ENCODE measurements at places on chromosomes 16 and 17.

GRCh38 chr17:28141773-28142172, 99.3 kb downstream of the NLK start:
- no peak for DNase-seq

GRCh38 chr16:87366288-87366687, 17.3 kb downstream of the FBXO31 start:
- no peak for DNase-seq

- DNase-seq: peak; percentile 12
Observed at GRCh38 chr16:74950511-74950910, 34.4 kb downstream of the WDR59 start.

DNA sequence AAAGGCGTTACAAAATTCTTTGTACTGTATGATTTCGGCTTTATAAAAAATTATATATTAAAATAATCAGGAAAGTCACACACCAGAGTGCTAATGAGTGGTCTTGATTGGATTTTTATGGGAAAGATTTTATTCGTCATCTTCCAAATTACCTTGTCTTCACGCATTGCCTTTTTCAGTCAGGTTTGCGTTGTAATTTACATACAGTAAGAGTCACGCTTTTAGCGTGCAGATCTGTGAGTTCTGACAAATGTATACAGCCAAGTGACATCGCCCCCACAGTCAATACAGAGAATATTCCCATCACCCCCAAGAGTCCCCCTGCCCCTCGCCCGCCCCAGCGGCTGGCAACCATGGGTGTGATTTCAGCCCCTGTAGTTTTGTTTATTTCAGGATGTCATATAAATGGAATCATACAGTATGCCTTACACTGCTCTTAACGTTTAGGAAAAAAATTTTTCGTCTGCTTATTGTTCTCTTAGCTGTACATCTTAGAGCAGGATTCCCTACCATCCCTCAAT, 157.7 kb downstream of the CMIP start:
- DNase-seq: no peak

GRCh38 chr17:15422392-15422965, 44.9 kb downstream of the CDRT4 start:
- no peak for DNase-seq

DNA sequence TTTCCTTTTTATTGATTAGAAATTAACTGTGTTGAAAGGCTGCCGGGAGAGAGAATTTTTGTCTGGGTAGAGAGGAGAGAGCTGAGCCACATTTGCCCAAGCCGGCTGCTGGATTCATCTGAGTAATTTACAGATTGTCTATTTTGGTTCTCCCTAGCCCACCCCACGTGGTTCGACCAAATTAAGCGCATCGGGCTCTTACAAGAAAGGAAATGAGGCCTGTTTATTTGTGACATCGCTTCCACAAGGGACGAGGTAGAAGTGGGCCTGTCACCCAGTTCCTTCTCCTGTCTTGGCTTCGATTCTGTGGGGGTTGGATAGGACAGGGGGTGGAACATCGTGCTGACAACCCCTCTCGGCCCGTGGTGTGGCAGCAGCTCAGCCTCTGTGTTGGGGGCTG, 42.9 kb downstream of the SYT17 start:
- DNase-seq: no peak

DNA sequence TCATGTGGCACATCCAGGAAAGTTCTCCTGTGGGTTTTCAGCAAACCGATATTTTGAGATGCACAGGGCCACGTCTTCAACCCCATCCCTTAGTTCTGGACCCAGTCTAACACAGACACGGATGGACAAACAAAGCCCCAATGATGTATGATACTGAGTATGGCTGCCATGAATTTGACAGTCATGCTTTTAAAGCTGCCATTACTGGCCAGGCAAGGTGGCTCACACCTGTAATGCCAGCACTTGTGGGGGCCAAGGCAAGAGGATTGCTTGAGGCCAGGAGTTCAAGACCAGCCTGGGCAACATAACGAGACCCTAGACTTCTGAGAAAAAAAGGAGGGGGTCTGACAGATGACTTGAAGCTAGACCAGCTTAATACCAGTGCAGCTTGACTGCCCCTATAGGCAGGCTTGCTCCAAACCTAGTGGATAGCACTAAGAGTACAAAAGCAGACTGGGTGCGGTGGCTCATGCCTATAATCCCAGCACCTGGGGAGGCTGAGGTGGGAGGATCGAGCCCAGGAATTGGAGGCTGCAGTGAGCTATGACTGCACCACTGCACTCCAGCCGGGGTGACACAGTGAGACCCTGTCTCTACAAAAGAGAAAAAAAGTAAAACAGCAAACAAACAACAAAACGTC, 10.8 kb upstream of the ZNF629 start:
- DNase-seq: no peak

GRCh38 chr16:73408716-73409115, 360.8 kb upstream of the ZFHX3 start:
- DNase-seq: no peak

GRCh38 chr16:66977341-66978113, 10.9 kb upstream of the CES4A start:
- peak; percentile 65 for DNase-seq

DNA sequence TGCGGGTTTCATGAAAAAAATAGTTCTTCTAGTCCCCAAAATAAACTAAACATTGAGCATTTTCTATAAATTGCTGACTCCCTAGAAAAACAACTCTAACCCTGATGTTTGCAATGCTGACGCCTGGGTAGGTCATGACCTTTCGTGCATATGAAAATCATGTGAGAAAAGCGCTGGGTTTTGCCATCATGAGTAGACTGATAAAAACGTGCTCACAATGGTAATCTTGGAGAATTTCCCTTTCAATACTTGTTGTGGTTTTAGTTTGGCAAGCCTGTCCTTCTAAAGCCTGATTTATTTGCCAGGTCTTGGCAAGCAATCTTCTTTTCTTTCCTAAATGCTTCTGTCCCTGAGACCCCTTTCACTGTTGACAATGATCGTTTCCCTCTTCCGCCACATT, 4.0 kb upstream of the CLEC10A start:
- DNase-seq: no peak

- no peak for DNase-seq
Observed at GRCh38 chr17:51794466-51794865, 364.0 kb downstream of the CA10 start.

GRCh38 chr16:65994291-65994690, 372.2 kb upstream of the CDH5 start:
- no peak for DNase-seq

DNA sequence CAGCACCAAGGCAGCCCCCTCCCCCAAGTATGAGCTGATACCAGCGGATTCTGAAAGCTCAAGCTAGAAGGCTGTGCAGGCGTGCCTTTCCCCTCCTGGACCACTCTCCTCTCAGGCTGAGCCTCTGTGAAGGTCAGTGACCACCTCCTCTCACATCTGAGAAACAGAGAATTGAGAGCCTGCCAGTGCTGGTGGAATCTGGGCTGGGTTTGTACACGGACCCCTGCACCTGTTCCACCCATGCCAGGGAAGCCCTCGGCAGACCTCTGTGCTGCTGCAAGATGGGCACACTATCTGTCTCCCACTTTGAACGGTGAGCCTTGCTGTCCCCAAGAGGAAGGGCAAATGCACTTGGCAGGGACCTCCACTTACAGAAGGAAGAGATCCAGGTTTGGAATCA, 54.7 kb upstream of the SDK2 start:
- DNase-seq: no peak

DNA sequence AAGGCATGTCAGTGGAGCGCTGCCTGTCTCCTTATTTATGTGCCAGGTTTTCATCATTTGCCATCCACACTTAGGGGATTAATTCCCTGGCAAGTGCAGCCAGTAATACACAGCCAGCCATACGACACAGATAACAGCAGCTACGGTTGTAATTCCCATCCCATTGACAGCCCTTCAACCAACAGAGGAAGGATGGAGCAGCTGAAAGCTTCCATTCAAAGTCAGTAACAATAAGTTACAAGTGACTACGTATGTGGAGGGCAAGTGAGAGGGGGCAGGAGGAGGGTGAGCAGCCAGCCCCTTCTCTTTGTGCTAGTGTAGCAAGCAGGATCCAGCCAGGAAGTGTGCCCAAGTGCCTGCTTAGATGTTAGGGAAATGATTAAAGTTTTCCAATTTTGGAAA, 53.8 kb upstream of the LYRM9 start:
- no peak for DNase-seq

- DNase-seq: peak; percentile 72
Observed at GRCh38 chr16:82011199-82011641, at the start of gene SDR42E1. Gene SDR42E1, minus strand, starts transcription at chr16:82011470. Its CDS starts 10,612 bp downstream, at chr16:82000858.

DNA sequence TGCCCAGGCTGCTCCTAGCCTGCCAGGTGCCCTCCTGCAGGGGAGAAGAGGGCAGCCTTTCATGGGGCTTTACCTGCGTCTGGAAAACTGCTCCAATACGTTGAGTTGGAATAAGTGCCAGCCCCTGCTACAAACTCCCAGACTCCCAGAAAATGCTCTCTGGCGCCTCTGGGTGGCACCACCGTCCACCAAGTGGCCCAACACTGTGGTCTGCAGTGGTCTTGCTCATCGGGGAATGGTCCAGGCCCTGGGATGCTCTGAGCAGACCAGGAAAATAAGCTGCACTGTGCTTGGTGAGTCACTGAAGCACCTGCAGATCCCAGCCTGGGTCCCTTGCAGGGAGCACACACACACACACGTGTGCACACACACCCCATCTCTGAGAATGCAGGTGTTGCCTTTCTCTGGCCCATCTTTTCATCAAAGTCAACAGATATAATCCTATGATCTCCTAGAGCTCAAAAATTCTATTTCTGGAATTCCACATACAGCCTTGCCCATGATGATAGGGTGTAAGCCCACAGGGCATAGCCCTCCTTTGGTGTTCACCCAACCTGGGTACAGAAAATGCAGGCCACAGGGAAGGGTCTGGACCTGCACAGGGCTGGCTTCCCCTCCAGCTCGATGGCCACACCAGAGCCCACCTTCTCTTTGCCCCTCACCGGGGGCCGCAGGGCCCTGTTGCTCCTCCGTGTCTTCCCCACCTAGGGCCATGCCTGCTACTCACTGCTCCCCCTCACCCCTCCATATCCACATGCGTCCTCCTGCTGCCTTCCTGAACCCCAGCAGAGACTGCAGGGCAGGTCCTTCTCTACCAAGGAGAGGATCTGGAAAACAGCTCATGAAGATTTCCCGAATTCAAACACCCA, 20.5 kb downstream of the CDIP1 start:
- peak; percentile 30 for DNase-seq

GRCh38 chr17:50918933-50919296, 52.8 kb upstream of the TOB1 start:
- no peak for DNase-seq

GRCh38 chr17:29358416-29358815, 31.7 kb upstream of the TAOK1 start:
- DNase-seq: no peak

- no peak for DNase-seq
Observed at GRCh38 chr16:57252148-57252721, 7.2 kb downstream of the ARL2BP start.

DNA sequence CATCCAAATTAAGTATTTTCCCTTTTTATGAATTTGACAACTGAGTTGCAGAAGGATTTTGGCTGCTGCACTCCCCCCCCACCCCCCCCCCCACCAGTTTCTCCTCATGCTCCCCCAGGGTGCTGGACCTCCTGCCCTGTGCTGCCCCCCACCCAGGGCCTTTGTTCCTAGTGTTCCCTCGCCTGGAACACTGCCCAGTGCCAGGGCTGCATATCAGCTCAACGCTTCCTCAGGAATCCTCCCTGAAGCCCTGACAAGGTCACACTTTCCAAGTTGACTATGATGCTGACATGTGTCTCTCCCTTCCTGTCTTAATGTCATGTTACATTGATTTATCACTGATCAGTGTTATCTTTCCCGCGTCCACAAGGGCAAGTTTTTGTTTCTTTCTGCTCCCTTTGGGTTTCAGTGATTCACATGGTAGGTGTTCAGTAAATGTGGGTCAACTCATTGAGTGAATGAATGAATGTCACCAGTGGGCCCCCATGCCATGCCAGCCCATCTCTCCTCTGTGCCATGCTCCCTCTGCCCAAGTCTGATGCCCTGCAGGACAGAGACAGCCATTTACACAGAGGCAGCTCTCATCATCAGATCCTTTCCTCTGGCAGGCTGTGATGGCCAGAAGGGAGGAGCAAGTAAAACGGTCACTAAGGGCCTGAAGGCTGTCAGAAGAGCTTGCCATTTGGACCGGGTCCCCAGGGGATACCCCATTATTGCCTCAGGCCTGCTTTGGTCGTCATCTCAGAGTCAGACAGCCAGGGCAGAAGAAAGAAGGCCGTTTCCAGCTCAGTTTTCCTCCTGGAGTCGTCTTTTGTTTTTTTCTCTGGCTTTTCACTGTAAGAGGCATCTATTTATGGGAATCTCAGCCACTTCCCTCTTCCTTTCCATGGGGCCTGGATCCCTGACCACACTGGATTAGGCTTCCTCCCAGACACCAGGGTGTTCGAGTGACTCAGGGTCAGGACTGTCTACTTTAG, 386.2 kb downstream of the SNX29 start:
- no peak for DNase-seq

DNA sequence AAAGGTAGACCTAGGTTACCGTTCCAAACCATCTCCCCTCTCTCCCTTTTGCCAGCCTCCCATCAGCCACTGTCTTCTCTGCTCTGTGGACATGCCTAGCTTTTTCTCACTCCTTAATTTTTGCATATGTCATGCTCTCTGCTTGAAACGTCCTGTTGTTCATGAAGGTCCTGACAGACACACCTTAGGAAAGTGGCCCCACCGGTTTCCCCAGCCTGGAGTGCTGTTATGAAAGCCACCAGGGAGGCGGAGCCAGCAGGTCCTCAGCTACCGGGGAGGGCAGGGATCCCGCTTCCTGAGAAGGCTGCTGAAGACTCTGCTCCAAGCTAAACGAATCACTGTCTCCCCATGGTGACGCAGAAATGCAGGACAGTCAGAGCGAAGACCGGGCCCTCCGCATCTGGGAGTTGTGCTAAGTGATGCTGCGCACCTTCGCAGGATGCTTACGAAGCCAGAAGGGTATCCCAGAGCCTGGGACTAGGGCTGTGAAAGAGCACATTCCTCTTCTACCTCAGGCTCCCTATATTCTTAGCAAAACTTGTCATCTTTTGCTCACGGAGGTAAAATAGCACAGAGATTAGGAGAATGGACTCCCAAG, 2.3 kb upstream of the SLC16A11 start:
- DNase-seq: peak; percentile 67

GRCh38 chr17:65324611-65325342, 187.6 kb downstream of the RGS9 start:
- no peak for DNase-seq

DNA sequence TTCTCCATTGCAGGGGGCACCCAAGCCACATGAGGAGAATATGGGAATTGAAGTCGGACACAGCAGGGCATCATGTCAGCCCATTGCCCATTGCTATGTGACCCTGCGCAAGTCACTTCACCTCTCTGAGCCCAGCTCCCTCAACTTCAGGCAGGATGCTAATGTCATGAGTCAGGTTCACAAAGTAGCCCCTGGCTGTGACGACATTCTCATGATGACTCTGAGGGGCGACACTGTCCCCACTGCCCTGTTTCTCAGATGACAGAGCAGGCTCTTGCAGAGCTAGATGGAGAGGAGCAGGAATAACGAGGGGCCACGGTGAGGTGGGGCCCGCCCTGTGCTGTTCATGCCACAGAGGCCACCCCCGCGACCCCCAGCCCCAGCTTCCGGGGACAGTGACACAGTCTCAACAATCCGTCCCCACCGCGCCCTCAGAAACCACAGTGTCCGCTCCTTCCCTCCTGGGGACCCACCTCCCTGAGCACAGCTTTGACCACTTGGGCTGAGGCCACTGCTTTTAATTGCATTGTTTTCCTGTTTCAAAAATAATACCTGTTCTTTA, 13.2 kb upstream of the ZNF469 start:
- DNase-seq: no peak

GRCh38 chr16:55301385-55302008, 22.5 kb upstream of the IRX6 start:
- DNase-seq: no peak

GRCh38 chr16:80507538-80507937, 33.3 kb upstream of the DYNLRB2 start:
- DNase-seq: no peak

GRCh38 chr17:82644148-82644547, 4.1 kb downstream of the WDR45B start:
- DNase-seq: no peak

Measured in right kidney (tissue), 9 donors.